ENCODE measurements at places on chromosomes 11 and 22. TPM values are rescaled to one million over a fixed set of nuclear protein-coding genes. Genes with fewer than 3 reads are reported as not detected.

Gene SLC6A5
- 0.05 TPM for total RNA-seq

Gene C11orf91
- total RNA-seq = 0.57 TPM

Gene AGBL2
- 2.4 TPM for total RNA-seq

Gene ZFTA
- 67.2 TPM for total RNA-seq

Gene OR2AG2
- 0.25 TPM for total RNA-seq

Gene OR6T1
- not detected for total RNA-seq

GRCh38 chr11:29634744-29635143 lies 382.1 kb downstream of the KCNA4 start:
- no peak for DNase-seq

GRCh38 chr11:67611165-67611564 lies 4.4 kb downstream of the NDUFV1 start:
- DNase-seq = no peak

- DNase-seq = no peak
Observed at GRCh38 chr11:84865257-84865656, 761.9 kb downstream of the DLG2 start.

GRCh38 chr22:43550024-43550620 lies 138.3 kb downstream of the MPPED1 start:
- DNase-seq = no peak

DNA sequence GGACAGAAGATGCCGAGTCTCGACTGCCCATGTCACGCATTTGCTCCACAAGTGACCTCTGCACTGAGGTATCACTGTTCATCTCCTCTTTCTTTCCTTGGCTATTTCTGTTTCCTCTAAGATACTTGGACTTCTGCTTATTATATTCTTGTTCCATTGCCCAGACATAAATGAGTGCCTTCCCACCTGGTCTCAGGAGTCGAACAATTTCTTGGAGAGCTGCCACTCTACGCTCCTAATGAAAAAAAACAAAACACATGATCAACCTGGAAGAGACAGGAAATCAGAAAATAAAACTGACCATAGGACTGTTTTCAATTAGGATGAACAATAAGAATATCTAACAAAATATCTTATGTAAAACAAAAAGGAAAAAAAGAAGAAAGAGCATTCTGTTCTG lies 47.4 kb upstream of the CWF19L2 start:
- no peak for DNase-seq

GRCh38 chr11:85813721-85814120 lies 2.8 kb upstream of the SYTL2 start:
- DNase-seq = no peak

DNA sequence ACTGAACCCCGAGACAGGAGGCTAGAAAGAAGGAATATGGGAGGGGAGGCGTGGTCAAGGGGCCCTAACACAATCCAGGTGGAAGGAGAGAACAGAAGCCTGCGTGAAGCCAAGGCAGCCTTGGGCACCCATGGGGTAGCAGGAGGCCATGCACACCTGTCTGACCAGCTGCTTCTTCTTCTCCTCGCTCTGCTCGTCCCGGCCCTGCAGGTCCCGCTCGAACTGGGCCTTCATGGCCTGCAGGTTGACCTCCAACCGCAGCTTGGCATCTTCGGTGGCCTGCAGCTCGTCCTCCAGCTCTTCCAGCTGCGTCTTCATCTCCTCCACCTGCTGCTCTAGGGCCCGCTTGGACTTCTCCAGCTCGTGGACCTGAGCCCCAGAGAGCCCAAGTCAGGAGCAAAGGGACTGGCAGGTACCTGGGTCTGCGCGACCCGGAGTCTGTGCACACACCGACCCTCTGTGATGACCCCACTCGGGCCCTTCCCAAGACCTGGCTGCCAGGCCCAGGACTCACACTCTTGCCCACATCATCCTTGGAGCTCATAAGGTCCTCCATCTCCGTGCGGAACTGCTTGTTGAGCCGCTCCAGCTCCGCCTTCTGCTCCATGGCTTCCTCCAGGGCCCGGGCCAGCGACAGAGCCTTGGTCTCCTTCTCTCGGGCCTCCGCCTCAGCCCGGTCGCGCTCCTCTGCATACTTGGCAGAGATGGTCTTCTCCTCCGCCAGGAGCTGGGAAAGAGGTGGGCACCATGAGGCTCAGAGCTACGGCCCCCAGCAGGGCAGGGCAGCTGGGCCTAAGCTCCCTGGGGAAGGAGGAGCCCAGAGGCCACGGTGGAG lies 35.9 kb downstream of the APOL1 start:
- DNase-seq = no peak

- DNase-seq = no peak
Observed at GRCh38 chr11:35326266-35326879, 93.0 kb downstream of the SLC1A2 start.

GRCh38 chr22:36546092-36546804 lies 17.3 kb upstream of the EIF3D start:
- DNase-seq = peak; percentile 41

- DNase-seq = no peak
Observed at GRCh38 chr11:11981840-11982239, 26.6 kb downstream of the DKK3 start.

- DNase-seq = no peak
Observed at GRCh38 chr22:49709464-49709863, 118.2 kb downstream of the BRD1 start.
